ENCODE measurements at places on chromosomes 11 and 22. TPM values are rescaled to one million over a fixed set of nuclear protein-coding genes. Genes with fewer than 3 reads are reported as not detected.

Gene KCNQ1
- total RNA-seq = 1.6 TPM

Gene GGT5
- 13.2 TPM for total RNA-seq

Gene IGSF22
- total RNA-seq = 0.44 TPM

Gene PPARA
- total RNA-seq = 31.6 TPM

All from camera-type eye (tissue), 1 donor.